Substantia nigra (tissue), 51 donors: ENCODE measurements at places on chromosomes 12 and 14.

- DNase-seq, result no peak
Observed at GRCh38 chr12:62700091-62700880, 233.7 kb downstream of the MON2 start.

- no peak for DNase-seq
Observed at GRCh38 chr12:115661112-115661511, 616.4 kb downstream of the MED13L start.

GRCh38 chr12:24081092-24081529, 131.6 kb upstream of the SOX5 start:
- no peak for DNase-seq

DNA sequence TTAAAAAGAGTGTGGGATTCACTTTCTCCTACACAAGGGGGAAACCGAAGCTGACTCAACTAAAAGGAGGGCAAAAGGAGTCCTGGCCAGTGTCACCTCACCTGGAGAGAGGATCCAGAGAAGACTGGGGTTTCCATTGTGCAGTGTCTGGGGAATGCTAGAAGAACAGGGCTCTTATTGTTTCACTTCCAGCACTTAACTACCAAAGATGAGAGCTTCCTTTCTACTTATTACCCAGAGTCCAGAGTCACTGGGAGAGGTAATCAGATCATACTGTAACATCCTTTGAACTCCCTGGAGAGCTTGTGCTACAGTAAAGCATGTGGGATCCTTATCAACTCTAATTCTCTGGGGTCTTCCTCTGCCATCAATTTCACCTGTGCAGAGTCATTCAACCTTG, 148.4 kb upstream of the BCL2L14 start:
- no peak for DNase-seq

DNA sequence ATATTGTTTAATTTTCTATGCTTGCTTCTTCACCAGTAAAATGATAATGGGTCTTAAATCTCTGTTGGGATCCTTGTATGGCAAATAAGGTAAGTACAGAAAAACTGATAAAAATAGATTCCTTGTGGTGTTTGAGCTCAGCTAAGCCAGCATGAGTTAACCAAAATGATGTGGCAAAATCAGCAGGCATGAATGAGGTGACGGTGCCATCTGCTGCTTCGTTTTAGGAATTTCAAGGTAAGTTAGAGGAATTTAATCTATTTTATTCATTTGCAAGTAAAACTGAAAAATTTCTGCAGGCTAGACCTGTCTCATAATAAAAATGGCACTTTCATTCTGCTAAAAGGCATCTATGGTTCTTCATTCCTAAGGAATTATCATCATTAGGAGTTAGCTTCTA, 10.0 kb upstream of the CLEC7A start:
- no peak for DNase-seq

DNA sequence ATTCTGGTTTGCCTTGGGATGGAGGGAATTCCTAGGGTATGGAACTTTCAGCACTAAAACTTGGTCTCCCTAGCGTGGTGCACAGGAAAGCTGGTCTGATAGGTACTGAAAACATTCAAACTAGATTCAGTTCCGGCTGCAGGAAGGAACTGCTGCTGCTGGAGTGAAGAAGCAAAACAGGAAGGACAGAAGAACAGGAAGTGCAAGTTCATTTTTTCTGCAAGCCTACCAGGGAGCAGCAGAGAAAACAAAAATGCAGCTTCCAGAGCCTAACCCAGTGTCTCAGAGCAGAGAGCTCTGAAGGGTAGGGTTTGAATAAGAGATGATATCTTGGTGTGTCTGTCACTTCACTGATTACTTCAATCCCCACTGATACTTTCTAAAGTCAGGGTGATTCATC, 165.2 kb downstream of the VRK1 start:
- no peak for DNase-seq

GRCh38 chr12:123436017-123436964, at the start of gene RILPL2:
Gene RILPL2 (minus strand): TSS chr12:123436684. CDS start chr12:123436420, 264 bp downstream.
- peak; percentile 18 for DNase-seq

DNA sequence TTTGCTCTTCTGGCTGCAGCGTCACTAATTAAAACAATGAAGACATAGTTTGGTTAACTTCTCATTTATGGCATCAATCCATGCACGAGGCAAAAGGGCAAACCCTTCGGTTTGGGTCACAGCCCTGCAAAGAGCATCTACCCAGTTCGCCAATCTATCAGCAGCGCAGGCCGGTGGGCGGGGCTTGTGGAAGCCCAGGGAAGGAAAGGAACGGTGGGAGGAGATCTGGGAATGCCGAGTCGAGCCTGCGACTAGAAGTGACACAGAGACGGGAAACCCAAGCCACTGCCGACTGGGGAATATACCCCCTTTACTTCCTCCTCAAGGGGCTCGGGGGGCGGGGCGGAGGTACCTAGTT, 466 bp downstream of the KICS2 start:
- peak; percentile 40 for DNase-seq

GRCh38 chr12:64229240-64229639, 7.1 kb upstream of the KICS2 start:
- DNase-seq, result no peak

GRCh38 chr14:68292441-68293215, 473.0 kb downstream of the RAD51B start:
- DNase-seq, result no peak

GRCh38 chr14:51848120-51848519, 12.3 kb upstream of the GNG2 start:
- no peak for DNase-seq

- no peak for DNase-seq
Observed at GRCh38 chr14:76705214-76705613, 56.1 kb upstream of the VASH1 start.

- no peak for DNase-seq
Observed at GRCh38 chr14:104515059-104515810, 64.3 kb upstream of the C14orf180 start.

- no peak for DNase-seq
Observed at GRCh38 chr14:45065540-45065939, 18.4 kb upstream of the PRPF39 start.

DNA sequence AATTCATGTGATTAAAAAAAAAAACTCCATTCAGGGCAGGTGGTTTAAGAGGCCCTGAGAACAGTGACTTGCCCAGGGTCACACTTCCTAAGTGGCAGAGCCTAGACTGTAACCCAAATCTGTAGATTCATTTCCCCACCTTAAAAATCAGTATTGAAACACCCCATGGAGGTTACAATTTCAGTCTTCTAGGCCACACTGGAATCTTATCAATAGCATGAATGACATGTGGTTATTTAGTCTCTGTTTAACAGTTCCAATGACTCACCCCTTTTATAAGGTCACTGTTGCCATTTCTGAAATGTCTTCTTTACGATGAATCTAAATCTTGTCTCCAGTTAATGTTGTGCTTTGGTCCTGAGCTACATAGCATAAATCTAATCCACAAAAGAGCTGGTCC, 262.3 kb upstream of the GRIP1 start:
- DNase-seq, result no peak

DNA sequence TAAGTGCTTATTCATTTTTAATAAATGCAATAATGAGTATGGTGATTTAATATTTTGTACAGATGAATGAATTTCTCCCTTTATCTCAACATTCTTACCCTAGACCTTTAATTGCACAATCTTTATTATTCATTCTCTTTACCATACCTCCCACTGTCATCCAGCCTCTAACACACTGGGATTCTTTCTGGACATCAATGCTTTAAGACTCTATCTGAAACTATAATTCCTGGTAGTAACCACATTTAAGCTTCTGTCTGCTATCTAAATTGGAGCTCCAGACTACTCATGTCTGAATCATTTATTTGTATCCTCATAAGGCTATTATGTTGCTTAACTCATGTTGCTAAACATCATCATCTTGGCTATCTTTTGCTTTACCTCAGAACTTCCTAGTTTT, 270.2 kb downstream of the ALG10B start:
- DNase-seq, result no peak

DNA sequence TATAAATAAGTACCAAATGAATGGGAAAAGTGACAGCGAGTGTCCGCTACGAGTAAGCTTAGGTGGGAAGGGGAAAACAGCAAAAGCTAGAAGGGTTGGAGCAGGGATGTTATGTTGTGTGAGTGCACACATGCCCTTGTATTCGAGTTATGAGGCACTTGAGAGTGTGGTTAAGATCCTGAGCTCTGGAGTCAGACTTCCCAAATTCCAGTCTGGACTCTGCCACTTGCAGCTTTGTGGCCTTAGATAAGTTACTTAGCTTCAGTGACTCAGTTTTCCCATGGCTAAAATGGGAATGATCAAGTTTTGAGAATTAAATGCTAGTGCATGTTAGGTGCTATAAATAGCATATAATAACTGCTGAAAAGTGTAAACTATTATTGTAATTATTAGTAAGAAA, 44.9 kb downstream of the KTN1 start:
- DNase-seq, result no peak

GRCh38 chr14:21026988-21027315, 2.1 kb upstream of the NDRG2 start:
- DNase-seq, result no peak

DNA sequence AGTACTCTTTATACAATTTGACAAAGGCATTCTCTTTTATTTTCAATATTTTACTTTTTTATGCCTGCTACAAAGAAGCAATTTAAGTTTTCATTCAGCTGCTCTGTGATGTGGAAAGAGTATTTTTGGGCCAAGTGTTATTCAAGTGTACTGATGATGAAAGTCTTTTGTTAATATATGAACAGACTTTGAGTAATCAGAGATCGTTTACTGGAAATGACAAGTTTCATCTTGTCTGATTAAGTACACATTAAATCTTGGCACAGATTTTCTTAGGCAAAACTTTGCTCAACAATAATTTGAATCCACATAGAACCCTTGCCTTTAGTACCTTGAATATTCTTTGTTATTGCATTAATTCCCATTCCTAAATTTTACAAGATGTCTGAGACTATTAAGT, 13.3 kb upstream of the PZP start:
- no peak for DNase-seq

DNA sequence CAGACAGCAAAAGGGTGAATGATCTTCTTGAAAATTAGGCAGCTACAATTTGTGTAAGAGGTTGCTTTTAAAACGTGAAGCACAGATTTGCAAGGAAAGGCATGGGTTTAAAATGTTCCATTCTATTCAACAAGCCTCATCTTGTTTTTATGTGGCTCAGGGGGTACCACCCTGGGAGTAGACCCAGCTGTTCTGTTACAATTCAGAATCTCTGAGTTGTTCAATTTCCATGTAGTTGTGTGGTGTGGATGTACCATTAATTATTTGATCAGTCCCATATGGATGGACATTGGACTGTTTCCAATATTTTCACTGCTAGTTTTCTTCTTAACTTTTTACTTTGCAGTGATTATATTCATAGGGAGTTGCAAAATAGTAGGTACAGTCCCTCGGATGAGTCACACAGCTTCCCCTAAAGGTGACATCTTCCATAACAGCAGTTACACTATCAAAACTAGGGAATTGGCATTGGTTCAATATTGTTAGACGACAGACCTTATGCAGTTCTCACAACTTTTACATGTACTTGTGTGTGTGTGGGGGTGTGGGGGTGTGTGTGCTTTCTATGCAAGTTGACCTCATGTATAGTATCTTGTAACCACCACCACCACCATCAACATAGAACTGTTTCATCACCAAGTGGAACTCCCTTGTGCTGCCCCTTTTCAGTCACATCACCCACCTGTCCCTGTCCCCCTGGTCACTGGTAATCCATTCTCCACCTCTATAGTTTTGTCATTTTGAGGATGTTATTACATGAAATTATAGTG, 59.0 kb upstream of the CAPRIN2 start:
- DNase-seq, result no peak

DNA sequence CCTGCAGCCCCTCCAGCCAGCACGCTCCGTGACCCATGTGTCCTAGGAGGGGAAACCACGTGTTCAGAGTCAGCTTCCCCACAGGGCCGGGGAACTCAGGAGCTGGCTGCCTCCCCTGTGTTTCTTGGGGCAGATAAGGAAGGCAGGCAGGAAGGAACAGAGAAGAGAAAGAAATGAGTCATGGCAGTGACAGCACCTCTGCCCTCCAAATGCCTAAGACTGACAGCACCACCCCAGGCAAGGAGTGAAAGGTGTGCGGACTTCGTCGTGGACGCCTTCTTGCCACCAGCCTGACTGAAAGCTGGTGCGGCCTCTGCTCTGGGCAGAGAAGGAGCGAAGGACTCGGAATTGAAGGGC, 167.0 kb upstream of the FKBP4 start:
- DNase-seq, result no peak

GRCh38 chr12:3247629-3248161, 170.5 kb downstream of the TSPAN9 start:
- no peak for DNase-seq

DNA sequence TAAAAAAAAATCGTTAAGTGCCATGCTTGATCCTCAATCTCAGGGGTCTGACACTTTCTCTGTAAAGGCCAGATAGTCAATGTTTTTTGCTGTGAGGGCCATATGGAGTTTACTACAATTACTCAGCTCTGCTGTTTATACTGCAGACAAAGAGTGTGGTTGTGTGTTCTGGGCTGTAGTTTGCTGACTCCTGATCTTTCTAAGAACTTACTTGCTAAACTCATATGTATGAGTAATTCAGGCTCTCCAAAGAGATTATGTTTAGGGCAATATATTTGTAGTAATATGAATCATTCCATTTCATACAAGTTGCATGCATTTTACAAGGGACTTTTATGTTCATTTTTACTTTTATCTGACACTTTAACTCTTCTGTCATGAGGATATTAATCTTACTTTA, 188.2 kb downstream of the TMTC2 start:
- DNase-seq, result no peak

GRCh38 chr14:34496679-34497513, 34.9 kb upstream of the SPTSSA start:
- peak; percentile 18 for DNase-seq

GRCh38 chr14:91145391-91146160, 31.7 kb downstream of the DGLUCY start:
- DNase-seq, result no peak

- DNase-seq, result no peak
Observed at GRCh38 chr12:67457778-67458665, 188.9 kb downstream of the CAND1 start.

- no peak for DNase-seq
Observed at GRCh38 chr14:38248321-38249028, 7.4 kb downstream of the CLEC14A start.

GRCh38 chr12:106790020-106790419, 15.5 kb downstream of the RIC8B start:
- DNase-seq, result no peak

DNA sequence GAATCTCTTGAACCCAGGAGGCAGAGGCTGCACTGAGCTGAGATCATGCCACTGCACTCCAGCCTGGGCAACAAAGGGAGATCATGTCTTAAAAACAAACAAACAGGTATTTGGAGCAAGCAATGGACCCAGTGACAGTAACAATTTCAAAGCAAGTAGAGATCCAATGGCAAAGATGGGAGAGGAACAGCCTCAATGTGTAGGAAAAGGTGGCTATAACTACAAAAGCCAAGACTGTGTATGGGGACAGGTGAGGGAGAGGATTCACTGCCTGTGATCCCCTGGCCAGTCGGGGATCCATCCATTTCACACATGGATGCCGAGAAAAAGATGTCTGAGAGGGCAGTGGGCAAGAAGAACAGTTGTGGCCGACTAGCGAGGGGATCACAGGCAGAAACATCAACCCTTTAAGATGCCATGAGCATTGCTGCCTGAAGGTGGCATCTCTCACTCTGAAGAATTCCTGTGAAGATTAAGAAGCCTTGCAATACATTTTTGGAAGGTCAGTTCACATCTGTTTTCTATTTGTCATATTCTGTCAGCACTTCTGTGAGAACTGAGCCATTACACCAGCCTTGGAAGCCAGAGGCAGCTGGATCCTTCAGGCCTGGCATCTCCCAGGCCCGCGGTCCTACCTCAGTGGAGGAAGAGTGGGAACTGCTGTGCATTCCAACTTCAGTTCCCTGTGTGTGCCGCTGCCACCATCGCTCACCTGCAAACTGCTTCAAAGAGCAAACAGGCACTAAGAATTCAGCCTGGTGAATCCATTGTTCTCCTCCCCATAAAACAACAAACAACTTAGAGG, 54.5 kb upstream of the FRS2 start:
- DNase-seq, result no peak
